Umbilical cord (tissue), 2 donors: ENCODE measurements at places on chromosomes 6 and 20. TPM values are rescaled to one million over a fixed set of nuclear protein-coding genes. Genes with fewer than 3 reads are reported as not detected.

STX11 gene
- total RNA-seq = 17.8 TPM

FOXC1 gene
- 6.0 TPM for total RNA-seq

PPP2R5D gene
- total RNA-seq = 26.7 TPM

PRKN gene
- total RNA-seq = 7.9 TPM

IL17F gene
- not detected for total RNA-seq

TAP2 gene
- 13.5 TPM for total RNA-seq

GLP1R gene
- total RNA-seq = 2.6 TPM

TBP gene
- total RNA-seq = 15.9 TPM

ZSCAN23 gene
- total RNA-seq = 6.5 TPM

B3GALT4 gene
- 7.7 TPM for total RNA-seq

E2F1 gene
- 8.7 TPM for total RNA-seq

HSPA12B gene
- total RNA-seq = 13.5 TPM

COX4I2 gene
- total RNA-seq = 7.9 TPM

ASIP gene
- not detected for total RNA-seq

LAMA4 gene
- 336 TPM for total RNA-seq

MRPL2 gene
- 12.8 TPM for total RNA-seq

SPATA25 gene
- total RNA-seq = 3.6 TPM

C20orf202 gene
- total RNA-seq = 1.2 TPM

ABHD16B gene
- not detected for total RNA-seq

EYA4 gene
- total RNA-seq = 11.1 TPM

COL9A3 gene
- total RNA-seq = 37.1 TPM

C20orf144 gene
- not detected for total RNA-seq

F13A1 gene
- 299 TPM for total RNA-seq
